Daoy (cell line): ENCODE measurements at places on chromosomes 5 and 9. TPM values are rescaled to one million over a fixed set of nuclear protein-coding genes. Genes with fewer than 3 reads are reported as not detected.

DNA sequence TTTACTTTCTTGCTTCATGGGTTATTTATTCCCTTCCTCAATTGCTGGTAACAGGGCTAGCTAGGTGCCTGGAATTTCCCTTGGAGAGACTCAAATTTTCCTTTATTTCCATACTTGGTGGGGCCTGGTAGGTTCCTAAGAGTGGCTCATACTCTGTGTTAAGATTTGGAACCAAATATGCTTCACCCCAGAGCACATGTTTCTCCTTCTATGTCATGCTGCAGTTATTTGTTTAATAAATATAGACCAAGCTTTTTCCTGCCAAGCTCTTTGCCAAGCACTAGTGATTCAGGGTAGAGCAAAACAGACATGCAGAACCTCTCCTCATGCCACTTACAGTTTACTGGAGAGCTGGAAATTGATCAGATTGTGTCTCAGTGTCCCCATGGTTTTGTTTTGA, 290.3 kb upstream of the SGCD start:
- DNase-seq = no peak

The COL15A1 gene
- total RNA-seq = 0.74 and 0.86 TPM in 2 replicates

The CCDC192 gene
- total RNA-seq = not detected in 2 replicates

GRCh38 chr5:138542180-138542955, 668 bp downstream of the ETF1 start:
- no peak for DNase-seq

GRCh38 chr5:157855404-157855994, 3.4 kb downstream of the CLINT1 start:
- DNase-seq = peak; percentile 42

DNA sequence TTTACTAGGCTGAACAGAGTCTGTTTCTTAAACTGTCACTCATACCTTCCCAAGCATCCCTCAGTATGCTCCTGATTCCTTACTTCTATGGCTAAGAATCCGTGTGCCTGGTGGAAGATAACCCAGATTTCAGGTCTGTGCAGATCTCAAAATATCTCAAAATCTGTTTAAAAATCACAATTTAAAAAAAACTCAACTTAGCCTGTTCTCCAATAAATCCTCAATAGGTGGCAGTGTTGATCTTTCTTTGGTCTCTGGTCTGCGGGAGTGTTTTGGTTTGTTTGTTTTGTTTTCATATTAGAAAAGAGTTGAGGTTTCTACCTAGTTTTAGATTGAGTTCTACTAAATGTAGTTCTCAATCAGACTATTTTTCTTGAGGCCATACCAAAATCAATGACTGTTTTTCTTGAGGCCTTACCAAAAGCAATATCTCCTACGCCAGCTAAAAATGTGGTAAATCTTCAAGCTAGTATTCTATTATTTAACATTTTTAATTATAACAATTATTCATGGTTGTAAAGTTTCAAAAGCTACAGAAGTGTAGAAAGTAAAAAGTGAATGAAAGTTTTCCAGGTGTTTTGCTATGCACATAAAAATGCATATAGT, 57.9 kb downstream of the TGFBR1 start:
- DNase-seq = no peak

The PLCXD3 gene
- under 0.01 and 0.11 TPM in 2 replicates for total RNA-seq

The NRARP gene
- total RNA-seq = 3.5 and 10.0 TPM in 2 replicates

DNA sequence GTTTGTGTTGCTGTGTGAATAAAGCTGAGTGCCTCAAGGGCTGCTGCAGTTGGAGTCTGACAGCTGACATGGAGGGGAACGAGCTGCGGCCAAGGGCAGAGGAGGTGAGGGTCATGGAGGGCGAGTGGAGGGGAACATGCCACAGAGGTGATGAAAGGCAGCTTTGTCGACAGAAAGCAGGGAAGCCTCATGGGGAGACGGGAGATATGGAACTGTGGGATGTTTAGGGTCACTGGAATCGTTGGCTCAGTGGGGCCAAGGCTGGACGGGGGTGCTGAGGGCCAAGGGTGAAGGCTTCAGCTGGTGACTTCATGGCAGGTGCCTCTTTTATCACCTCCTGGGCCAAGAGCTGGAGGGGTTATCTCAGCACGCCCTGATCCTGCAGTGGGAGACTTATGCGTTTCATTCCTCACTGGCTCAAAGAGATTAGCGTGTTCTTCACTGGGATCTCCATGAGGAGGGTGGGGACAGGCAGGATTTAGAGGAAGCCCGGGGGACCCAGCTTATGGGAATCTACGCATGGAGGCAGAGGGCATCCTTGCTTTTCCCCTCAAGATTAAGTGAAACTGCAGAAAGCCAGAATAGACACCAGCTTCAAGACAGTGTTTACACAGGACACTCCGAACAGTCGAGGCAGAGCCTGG, 42.2 kb downstream of the FAM240B start:
- DNase-seq = no peak

DNA sequence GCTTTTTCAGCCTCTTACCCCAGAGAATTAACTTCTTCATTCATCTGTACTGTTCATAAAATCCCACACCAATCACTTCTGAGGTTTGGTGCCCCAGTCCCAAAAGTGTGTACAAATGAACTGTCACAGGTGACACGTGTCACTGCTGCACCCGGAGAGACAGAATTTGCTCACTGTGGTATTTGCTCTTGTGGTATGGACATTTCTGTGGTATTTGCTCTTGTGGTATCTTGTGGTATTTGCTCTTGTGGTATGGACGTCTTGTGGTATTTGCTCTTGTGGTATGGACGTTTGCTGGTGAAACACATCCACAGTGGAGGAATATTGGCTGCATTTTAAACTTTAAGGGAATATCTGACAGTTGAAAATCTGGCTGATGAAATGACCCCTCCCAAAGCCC, 214.9 kb upstream of the DAP start:
- DNase-seq = peak; percentile 19

GRCh38 chr9:1366276-1366675, 316.1 kb downstream of the DMRT2 start:
- no peak for DNase-seq

- no peak for DNase-seq
Observed at GRCh38 chr5:122607818-122608217, 167.1 kb upstream of the SNX2 start.

GRCh38 chr9:103902263-103902662, 191.8 kb upstream of the SMC2 start:
- DNase-seq = no peak

DNA sequence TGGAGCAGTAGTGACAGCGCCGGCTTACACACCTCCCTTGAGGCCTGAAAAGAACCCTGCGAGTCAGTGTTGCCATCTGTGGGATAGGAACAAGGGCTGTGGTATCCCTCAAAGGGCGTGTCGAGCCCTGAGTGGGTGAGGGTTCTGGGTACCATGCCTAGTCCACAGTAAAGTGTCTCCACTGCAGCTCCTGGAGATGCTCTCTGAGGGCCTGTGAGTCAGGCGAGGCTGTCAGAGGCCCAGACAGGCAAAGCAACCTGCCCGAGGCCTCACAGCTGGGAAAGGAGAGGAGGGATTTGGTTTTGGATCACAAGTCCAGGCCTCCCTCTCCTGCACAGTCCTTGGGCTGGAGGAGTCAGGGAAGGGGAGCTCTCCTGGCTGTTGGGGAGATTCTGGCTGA, 6.1 kb downstream of the PRRX2 start:
- DNase-seq = no peak

DNA sequence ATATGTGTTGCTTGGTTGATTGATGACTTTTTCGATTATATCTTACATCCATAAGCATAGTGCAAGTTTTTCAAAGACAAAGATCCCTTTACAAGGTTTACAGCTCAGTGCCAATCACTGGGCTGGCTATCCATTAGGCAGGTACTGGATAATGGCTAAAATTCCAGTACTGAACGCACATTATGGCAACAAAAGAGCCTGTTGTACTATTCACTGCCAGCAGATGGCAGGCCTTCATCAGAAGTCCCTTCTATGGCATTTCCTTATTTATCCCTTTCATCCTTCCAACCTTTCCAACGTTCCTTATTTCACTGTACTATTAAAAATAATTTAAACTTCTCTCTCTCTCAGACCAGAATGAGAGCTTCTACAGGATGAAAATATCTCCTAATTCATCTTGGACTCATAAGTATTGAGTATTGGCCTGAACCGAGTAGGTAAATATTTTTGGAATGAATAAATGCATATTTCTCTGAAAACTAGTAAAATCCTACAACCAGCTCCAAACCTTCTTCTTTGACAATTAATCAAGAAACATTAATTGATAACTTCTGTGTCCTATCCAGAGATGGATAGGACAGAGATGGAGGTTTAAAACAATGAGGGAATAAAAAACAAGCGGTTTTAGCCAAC, 6.7 kb upstream of the WNT8A start:
- DNase-seq = peak; percentile 59

DNA sequence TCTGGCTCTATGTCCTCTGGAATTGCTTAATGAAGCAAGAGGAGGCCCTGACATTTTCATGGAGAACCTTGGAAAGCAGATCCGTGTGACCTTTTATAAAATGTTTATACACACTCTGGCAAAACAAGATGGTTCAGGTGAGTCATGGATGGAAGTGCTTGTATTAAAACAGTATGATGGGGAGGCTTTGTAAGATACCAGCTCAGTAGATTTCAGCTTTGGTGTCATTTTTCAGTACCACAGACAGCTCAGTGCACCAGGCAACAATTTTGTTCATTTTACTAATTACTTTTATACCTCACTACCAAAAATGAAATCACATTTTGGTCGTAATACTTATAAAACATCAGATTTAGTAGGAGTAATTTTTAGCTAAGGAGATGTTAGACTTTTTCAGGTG, 5.2 kb downstream of the KCNN2 start:
- DNase-seq = no peak

- peak; percentile 63 for DNase-seq
Observed at GRCh38 chr5:14184725-14185124, 41.6 kb downstream of the TRIO start.

The IL3 gene
- not detected in 2 replicates for total RNA-seq

DNA sequence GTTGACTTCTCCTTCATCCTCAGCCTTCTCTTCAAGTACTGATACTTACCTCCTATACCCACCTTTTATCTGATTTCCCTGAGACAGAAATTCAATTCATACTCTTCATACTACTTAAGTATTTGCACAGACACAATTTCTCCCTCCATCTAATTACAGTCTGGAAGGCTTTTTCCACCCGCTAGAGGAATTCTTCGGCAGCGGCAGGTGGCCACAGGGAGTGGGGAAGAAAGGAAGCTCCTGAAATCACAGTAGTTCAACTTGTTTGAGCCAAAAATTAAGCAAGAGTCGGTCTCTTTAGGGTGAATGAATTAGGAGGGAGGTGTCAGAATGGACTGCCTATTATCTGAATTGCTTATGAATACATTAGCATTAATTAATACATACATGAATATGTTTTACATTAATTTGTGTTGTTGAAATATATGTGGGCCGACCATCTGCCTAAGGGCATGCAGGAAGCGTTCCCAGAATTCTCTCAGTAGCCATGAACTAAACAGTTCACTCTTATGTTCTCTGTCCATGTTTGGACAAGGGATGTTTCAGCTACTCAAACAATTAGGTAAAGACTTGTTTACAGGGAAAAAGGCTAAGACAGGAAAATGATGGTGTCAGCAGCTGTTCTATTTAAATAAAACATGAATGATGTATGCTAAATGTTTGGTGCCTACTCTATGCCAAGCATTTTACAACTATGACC, 101.4 kb upstream of the SMARCA2 start:
- DNase-seq = no peak

- DNase-seq = no peak
Observed at GRCh38 chr5:180097926-180098325, 26.4 kb upstream of the RNF130 start.

DNA sequence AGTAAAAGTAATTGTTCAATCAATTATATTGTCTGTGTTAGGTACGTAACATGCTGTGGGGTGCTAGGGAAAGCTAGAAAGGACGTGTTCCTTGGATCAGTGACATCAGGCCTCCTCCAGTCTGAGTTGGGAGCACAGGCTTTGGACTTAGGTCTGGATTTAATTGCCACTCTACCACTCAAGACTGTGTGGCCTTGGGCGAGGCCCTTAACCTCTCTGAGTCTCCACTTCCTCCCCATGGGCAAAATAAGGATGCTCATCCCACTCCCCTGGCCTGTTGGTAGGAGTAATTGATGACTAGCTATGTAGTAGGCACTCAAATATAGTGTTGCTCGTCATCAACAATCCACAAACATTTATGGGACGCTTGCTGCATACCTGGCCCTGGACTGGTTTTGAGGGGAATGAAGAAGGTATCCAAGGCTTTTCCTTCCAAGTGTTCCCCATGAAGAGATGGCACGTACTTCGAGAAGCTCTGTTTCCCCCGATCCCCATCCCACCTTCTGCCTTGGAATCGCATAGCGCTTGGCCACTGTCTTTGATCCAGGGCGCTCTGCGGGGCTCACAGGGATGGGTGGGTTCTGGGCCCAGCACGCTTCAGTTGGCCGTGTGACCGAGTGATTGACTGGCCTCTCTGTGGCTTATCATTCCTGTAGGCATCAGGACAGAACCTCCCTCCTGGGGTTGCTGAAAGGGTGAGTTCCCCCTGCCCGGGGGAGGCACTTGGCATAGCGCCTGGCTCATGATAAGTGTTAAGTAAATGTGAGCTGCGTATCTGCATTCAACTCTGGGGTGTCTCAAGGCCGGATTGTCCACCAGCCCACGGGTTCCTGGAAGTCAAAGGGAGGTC, 8.1 kb downstream of the FGF18 start:
- no peak for DNase-seq

GRCh38 chr9:123431581-123431980, 75.6 kb downstream of the CRB2 start:
- DNase-seq = no peak
